ENCODE measurements at places on chromosomes 7 and 10. TPM values are rescaled to one million over a fixed set of nuclear protein-coding genes. Genes with fewer than 3 reads are reported as not detected.

Gene CPA4
- polyA plus RNA-seq, result 0.31 TPM

Gene ZWINT
- 57.6 TPM for polyA plus RNA-seq

Gene EXOSC1
- polyA plus RNA-seq, result 39.7 TPM

Gene IRF5
- 11.4 TPM for polyA plus RNA-seq

Gene AEBP1
- polyA plus RNA-seq, result 69.2 TPM

Gene TAS2R16
- not detected for polyA plus RNA-seq

Gene WNT2
- polyA plus RNA-seq, result 0.42 TPM

Gene MEPCE
- 55.0 TPM for polyA plus RNA-seq

Gene EXOC4
- polyA plus RNA-seq, result 69.1 TPM

Gene NKX2-3
- not detected for polyA plus RNA-seq

Gene HOXA7
- polyA plus RNA-seq, result 31.7 TPM

Gene CFAP70
- 22.6 TPM for polyA plus RNA-seq

Gene AS3MT
- polyA plus RNA-seq, result 23.1 TPM

Gene URGCP
- polyA plus RNA-seq, result 29.2 TPM
